ENCODE measurements at places on chromosomes 7 and 10. TPM values are rescaled to one million over a fixed set of nuclear protein-coding genes. Genes with fewer than 3 reads are reported as not detected.

Gene IL6
- total RNA-seq: not detected

Gene SERPINE1
- total RNA-seq: under 0.01 TPM

Gene LOXL4
- total RNA-seq: not detected

Gene ASB15
- not detected for total RNA-seq

Gene C10orf67
- 0.41 TPM for total RNA-seq

Gene SEMA3E
- total RNA-seq: 28.1 TPM

Gene NSUN5
- total RNA-seq: 15.9 TPM

Gene BZW2
- 101 TPM for total RNA-seq

Gene CYP3A4
- total RNA-seq: not detected

Gene TAS2R5
- total RNA-seq: 0.82 TPM

Gene PTPN20
- 18.8 TPM for total RNA-seq

Gene TUBAL3
- not detected for total RNA-seq

Gene ZNF777
- 4.5 TPM for total RNA-seq

Gene TNS3
- total RNA-seq: 6.1 TPM

Gene SLC25A40
- 14.3 TPM for total RNA-seq

Gene URGCP
- total RNA-seq: 42.8 TPM

Gene CRHR2
- 0.41 TPM for total RNA-seq

All from frontal cortex (tissue), 4 donors.